ENCODE measurements at places on chromosomes 5 and 9.

- DNase-seq: no peak
These were observed 54.4 kb downstream of the AUH start for GRCh38 chr9:91307279-91307678.

GRCh38 chr9:15522130-15522755, 11.5 kb upstream of the PSIP1 start:
- DNase-seq: no peak

GRCh38 chr5:72651779-72652178, 144.6 kb upstream of the ZNF366 start:
- DNase-seq: no peak

DNA sequence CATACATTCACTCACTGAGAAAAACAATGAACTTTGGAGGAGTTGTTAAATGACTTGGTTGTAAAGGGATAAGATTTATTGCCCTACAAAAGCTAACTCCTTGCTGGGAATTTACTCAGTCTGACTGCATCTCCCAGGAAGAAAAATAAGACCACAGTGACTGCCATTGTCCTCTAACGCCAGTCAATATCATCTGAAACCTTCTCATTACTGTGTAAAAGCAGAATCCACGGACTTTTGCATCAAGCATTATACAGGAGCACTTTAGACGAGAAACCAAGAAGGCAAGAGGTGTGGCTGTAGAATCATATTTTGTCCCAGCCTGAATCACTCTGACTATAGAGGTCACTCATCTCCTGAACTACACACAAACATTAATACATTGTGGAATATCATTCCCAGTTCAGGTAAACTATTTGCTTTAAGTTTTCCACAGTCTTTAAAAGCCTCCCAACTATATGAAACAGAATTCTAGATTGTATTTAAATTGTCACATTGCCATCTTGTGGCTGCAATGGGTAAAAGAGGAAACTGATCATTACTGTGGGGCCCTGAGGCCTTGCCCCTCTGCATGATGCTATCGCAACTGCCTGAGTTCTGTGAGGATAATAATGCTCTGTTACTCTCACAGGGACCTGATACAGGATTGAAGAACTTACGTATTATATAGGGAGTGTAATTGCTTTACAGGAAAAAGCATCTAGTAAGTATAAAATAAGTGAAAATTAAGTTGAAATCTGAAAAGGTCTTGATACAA, 142.9 kb downstream of the SLCO4C1 start:
- peak; percentile 64 for DNase-seq

- no peak for DNase-seq
These were observed 51.2 kb downstream of the SAR1B start for GRCh38 chr5:134581241-134581981.

DNA sequence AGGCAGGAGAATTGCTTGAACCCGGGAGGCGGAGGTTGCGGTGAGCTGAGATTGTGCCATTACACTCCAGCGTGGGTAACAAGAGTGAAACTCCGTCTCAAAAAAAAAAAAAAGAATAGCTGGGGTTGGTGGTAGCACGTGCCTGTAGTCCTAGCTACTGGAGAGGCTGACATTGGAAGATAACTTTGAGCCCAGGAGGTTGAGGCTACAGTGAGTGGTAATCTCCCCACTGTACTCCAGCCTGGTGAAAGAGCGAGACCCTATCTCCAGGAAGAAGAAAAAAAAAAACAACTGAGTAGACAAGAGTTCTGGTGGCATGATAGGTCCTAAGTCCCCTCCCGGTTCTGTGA, 26.3 kb downstream of the GOLGA2 start:
- peak; percentile 86 for DNase-seq

GRCh38 chr9:116549061-116549664, 137.9 kb upstream of the TRIM32 start:
- peak; percentile 14 for DNase-seq

GRCh38 chr5:6551287-6551954, 81.4 kb downstream of the NSUN2 start:
- DNase-seq: no peak

DNA sequence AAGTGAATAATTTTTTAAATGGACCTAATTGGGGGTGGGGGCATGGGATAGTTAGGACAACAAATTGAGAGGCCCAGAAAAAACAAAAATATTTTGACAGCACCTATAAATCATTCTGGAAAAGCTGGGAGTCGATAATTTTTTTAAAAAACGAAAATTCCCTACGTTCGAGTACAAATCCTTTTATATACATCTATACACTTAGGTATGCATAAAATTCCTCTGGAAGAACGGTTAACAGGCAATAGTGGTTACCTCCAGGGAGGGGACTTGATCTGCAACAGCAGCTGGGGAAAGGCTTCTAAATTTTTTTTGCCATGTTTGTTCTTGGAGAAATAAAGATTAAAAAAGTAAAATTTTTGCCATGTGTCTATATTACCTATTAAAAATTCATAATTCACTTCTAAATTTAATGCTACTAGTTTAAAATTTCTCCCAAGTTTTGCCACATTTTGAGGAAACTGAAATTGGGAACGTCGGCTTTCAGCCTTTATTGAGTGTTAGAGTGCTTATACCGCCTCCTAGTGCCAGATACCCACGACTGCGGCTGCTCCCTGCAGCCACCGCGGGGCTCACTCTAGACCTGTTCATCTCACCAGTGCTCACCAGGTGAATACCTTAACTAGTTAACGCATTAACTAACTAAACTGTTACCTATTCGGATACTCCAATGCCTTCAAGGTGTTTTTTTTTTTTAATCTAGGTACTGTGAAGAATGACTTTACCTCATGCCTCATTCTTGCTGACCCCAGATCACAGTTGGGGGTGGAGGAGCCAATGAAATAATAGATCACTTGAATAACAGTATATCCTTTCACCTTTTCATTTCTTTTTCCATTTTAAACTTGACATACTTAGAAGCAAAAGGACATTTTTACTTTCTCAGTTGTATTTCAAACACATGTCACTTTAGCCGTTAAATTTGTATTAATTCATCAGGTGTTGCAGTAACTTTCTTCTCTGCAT, 1.8 kb upstream of the BHMT start:
- DNase-seq: peak; percentile 59

GRCh38 chr5:36751886-36752285, 124.7 kb upstream of the NIPBL start:
- peak; percentile 35 for DNase-seq

DNA sequence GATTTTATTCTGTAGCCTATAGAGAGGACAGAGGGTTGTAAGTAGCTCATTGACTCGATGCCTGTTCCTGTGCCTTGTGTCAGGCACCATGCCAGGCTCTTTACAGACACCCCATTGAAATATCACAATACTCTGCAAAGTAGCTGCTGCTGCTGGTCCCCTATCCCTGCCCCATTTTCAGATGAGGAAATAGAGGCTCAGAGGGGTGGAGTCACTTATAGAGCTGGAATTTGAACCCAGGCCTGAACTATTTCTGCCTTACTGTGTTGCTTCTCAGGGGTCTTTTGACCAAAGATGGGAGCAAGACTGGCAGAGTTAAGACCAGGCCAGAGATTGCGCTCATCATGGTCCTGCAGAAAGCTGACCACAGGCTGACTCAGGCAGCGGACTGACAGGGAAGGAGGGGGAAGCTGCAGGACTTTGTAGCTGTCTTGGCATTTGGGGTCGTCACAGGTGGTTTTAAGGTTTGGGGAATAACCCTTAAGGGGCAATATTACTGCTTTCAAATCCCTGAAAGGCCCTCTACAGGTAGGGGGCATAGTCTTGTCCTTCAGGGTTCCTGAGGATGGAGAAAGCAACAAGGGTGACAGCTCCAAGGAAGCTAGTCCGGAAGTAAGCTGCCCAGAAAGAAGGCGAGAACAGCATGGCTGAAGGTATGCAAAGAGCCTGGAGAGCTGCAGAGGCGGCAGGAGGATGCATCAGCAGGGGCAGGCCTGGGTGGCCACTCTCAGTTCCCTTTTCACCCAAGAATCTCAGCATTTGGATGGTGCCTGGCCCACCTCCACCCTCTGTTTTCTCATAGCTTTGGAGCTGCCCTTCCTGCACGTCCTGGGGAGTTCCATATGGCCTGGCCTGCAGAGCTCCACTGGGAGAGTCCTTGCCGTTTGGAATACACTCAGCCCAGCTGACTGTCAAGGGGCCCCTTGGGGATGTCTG, 18.3 kb upstream of the NDST1 start:
- DNase-seq: no peak

- DNase-seq: peak; percentile 90
These were observed 86.4 kb downstream of the NR3C1 start for GRCh38 chr5:143316844-143317631.

DNA sequence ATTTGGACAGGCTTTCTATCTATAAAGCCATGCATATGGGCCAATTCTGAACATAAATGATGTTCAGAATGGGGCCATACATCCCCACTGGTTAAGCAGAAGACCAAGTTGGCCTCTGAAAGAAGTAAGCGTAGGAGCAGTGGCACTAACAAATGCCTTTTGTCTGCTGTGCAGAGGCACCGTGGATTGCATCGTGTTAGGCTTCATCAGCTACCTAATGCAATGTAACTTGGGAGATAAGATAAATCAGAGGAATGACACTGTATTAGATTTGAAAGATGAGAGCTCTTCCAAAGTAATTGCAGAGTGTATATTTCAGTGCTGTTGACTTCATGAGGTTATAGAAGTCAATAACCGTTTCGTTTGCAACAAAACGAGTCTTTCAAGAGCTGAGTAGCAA, 148.1 kb downstream of the PARP8 start:
- DNase-seq: no peak
